Spinal cord (tissue), 10 donors: ENCODE measurements at places on chromosomes 16 and 17.

DNA sequence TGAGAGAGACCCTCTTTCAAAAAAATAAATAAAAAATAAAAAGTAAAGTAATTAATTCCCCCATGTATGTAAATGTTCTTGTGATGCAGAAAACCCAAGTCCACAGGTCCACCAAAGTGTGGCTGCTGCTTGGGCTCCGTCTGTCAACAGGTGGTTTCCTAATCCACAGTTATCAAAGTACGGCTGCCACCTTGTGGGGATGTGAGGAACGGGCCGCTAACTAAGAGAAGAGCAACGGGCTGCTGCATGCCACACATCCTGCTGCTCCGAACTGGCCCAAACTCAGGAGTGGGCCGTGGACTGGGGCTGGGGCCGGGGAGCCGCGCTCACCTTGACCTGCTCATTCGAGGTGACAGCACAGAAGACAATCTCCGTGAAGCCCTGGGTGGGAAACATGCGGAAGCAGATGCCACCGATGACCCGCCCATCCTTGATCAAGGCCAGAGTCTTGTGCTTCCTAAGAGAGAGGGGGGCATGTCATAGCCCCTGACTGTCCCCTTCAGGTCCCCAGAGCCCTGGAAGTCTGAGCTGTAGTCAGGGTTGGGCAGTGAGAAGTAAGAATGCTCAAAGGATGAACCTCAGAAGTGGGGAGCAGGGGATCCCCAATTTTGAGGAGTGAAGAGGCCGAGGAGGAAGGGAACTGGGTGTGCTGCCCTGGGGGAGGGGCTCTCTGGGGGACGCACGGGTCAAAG is 4.3 kb downstream of the KAT2A start:
- no peak for DNase-seq

- DNase-seq, result no peak
Observed at GRCh38 chr16:4350365-4350786, 745 bp downstream of the PAM16 start.

DNA sequence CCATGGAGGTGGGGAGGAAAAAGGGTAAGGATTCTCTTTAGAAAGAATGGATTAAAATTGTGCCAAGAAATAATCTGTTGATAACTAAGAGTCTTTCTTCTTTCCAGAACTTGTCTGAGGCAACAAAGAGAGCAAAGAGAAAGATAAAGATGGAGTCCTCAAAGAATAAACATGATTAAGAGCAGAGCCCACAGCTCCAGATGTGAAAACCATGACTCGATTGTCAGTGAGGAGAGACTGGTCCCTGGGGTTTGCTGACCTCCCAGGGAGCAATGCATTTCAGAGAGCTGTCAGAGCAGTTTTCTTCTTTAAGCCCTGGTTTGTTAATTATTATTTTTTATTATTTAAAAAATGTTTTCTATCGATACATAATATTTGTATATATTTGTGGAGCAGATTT is 74.6 kb downstream of the TMEM100 start:
- no peak for DNase-seq

GRCh38 chr16:69073181-69073702 is 32.2 kb upstream of the HAS3 start:
- DNase-seq, result no peak

DNA sequence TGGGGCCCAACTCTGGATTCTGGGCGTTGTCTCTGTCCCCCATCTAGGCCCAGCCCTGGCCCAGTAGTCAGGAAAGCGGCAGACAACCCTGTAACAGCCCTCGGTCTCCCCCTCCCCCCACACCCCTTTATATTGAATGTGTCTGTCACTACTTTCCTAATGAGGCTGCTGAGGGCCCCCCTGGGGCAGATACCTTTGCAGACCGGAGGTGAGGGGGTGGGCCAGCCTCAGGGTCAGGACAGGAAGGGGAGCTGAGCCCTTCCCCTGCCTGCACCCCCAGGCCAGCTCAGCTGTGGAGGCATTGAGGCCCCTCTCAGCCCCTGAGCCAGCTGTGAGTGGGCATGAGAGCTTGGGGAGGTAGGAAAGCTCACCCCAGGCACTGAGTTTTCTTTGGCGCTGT is 17.1 kb downstream of the RAI1 start:
- DNase-seq, result no peak

- no peak for DNase-seq
Observed at GRCh38 chr17:58363457-58364185, 11.6 kb upstream of the SUPT4H1 start.

- no peak for DNase-seq
Observed at GRCh38 chr16:30335598-30336474, 19.3 kb downstream of the CD2BP2 start.
